ENCODE measurements at places on chromosomes 5 and 9. TPM values are rescaled to one million over a fixed set of nuclear protein-coding genes. Genes with fewer than 3 reads are reported as not detected.

LCN10 gene
- not detected for total RNA-seq

HK3 gene
- 0.10 TPM for total RNA-seq

UBTD2 gene
- 15.1 TPM for total RNA-seq

EIF4E1B gene
- not detected for total RNA-seq

IFNB1 gene
- total RNA-seq = not detected

COL5A1 gene
- 54.8 TPM for total RNA-seq

IFNK gene
- not detected for total RNA-seq

NREP gene
- 1.9 TPM for total RNA-seq

PTPN3 gene
- total RNA-seq = 17.3 TPM

SPATA31A3 gene
- not detected for total RNA-seq

CDKN2B gene
- not detected for total RNA-seq

SMIM27 gene
- total RNA-seq = 10.7 TPM

CYSRT1 gene
- 4.6 TPM for total RNA-seq

GMCL2 gene
- not detected for total RNA-seq

ADAMTSL2 gene
- not detected for total RNA-seq

ARSI gene
- 34.3 TPM for total RNA-seq

SLCO6A1 gene
- total RNA-seq = not detected

PRRC2B gene
- 68.7 TPM for total RNA-seq

CYLC2 gene
- not detected for total RNA-seq

TCF7 gene
- total RNA-seq = 10.7 TPM

CNTFR gene
- 0.17 TPM for total RNA-seq

QRFP gene
- total RNA-seq = not detected

GNA14 gene
- not detected for total RNA-seq

PCDHGA4 gene
- total RNA-seq = 0.15 TPM

SLC25A48 gene
- total RNA-seq = 0.24 TPM

NIM1K gene
- total RNA-seq = 0.30 TPM

TRPM6 gene
- total RNA-seq = 2.5 TPM

PCDHGA11 gene
- total RNA-seq = not detected

NOXA1 gene
- total RNA-seq = 1.7 TPM

PDE8B gene
- 1.7 TPM for total RNA-seq

SDHA gene
- total RNA-seq = 121 TPM

DMRTA1 gene
- 0.53 TPM for total RNA-seq

AOPEP gene
- 167 TPM for total RNA-seq

SPATA31C1 gene
- not detected for total RNA-seq

TLX3 gene
- total RNA-seq = not detected

PCDHGB4 gene
- 0.56 TPM for total RNA-seq

TEK gene
- 0.12 TPM for total RNA-seq

SLC36A2 gene
- total RNA-seq = not detected

SEMA5A gene
- not detected for total RNA-seq

GRM6 gene
- not detected for total RNA-seq

GABRA6 gene
- total RNA-seq = not detected

AGPAT2 gene
- total RNA-seq = 101 TPM

LRRTM2 gene
- not detected for total RNA-seq

SURF2 gene
- total RNA-seq = 46.1 TPM

GLE1 gene
- total RNA-seq = 33.3 TPM

C5orf52 gene
- total RNA-seq = not detected

SV2C gene
- not detected for total RNA-seq

BAAT gene
- 0.32 TPM for total RNA-seq

STKLD1 gene
- total RNA-seq = 1.2 TPM

DOCK2 gene
- 2.0 TPM for total RNA-seq

GARIN3 gene
- not detected for total RNA-seq

GDA gene
- 1.2 TPM for total RNA-seq

GLDC gene
- total RNA-seq = 13.6 TPM

SLC27A6 gene
- total RNA-seq = not detected

KCNN2 gene
- total RNA-seq = 0.07 TPM

TAF11L5 gene
- total RNA-seq = not detected

SMIM32 gene
- not detected for total RNA-seq

C9 gene
- not detected for total RNA-seq

All from A549 treated with Hydrocortisone at 1 μM for 4 hours (cell line).